Kidney (tissue), 22 donors: ENCODE measurements at places on chromosomes 2 and 18. TPM values are rescaled to one million over a fixed set of nuclear protein-coding genes. Genes with fewer than 3 reads are reported as not detected.

RRM2 gene
- total RNA-seq = 5.5 TPM

CHCHD5 gene
- total RNA-seq = 39.6 TPM

CD302 gene
- 33.2 TPM for total RNA-seq

EPG5 gene
- 32.5 TPM for total RNA-seq

CDH2 gene
- total RNA-seq = 29.6 TPM

FTCDNL1 gene
- total RNA-seq = 3.4 TPM

HTR2B gene
- 3.0 TPM for total RNA-seq

MROH2A gene
- not detected for total RNA-seq

PKP4 gene
- total RNA-seq = 243 TPM

LRPPRC gene
- 66.2 TPM for total RNA-seq

APCDD1 gene
- 22.9 TPM for total RNA-seq

FIGN gene
- 8.0 TPM for total RNA-seq

DSG3 gene
- not detected for total RNA-seq

LYPD6 gene
- total RNA-seq = 1.1 TPM
